ENCODE measurements at places on chromosomes 1 and 21.

- no peak for DNase-seq
Measured at GRCh38 chr1:84096176-84096575, 47.9 kb upstream of the PRKACB start.

GRCh38 chr1:222995620-222996309 is 147.3 kb downstream of the TLR5 start:
- DNase-seq: no peak

DNA sequence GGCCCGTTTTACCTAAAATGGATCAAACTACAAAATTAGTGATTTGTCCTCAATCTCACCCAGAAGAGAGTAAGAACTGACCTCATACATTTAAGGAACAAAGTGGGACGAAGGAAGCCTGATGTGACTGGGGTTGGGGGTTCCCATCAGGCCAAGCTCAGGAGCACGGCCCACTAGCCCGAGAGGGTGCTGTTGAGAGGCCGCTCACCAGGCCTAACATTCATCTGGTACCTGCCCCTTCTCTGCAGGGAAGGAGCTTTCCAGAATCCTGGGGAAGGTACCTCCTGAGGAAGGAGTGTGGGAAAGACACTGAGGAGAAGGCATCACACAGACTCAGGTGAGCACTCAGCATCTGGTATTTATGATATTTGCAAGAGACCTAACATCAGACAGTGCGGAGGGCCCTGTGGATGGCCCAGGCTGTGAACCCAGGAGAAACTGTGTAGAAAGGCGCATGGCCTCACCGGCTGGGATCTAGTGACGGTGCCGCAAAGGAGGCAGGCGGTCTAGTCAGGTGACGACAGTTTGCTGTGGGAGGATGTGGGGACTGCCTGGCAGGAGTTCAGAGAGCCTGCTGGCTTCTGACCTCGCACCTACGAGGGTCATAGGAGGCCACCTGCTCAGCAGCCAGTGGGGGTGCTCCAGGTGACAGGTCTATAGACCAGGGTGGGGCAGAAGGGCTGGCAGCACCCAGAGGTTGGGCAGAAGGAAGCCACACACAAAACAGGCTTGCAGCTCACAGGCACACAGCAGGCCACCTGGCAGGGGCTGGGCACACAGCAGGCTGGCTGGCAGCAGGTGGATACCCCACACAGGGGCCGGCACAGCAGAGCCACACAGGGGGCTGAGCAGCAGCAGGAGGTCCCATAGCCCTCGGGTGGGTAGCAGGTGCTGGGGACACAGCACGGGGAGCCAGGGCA is 543 bp downstream of the KRTAP12-4 start:
- no peak for DNase-seq

GRCh38 chr1:94799206-94799605 is 21.0 kb upstream of the SLC44A3 start:
- DNase-seq: no peak

DNA sequence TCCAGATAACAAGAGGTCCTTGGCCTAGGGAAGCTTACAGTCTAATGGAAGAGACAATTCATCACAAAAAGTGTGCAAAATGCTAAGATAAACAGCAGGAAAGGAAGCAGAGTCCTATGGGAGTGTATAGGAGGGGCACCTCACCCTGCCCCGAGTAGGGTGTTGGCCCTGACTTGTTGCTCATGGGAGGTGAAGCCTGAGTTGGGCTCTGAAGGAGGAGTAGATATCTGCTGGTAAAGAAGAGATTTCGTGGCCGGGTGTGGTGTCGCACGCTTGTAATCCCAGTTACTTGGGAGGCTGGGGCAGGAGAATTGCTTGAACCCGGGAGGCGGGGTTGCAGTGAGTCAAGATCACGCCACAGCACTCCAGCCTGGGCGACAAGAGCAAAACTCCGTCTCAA is 18.6 kb upstream of the GPR37L1 start:
- DNase-seq: no peak

DNA sequence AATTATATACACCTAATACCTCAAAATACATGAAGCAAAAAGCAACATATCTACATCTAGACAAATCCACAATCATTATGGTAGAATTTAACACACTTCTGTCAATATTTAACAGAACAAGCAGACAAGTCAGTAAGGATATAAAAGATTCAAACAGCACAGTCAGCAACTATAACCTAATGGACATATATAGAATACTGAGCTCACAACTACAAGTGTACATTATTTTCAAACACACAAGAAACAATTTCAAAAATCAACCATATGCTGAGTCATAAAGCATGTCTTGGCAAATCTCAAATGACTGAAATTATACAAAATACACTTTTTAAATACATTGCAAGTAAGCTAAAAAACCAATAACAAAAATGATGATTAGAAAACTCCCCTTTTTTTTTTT is 178.0 kb downstream of the TOMM20 start:
- no peak for DNase-seq

GRCh38 chr21:35249636-35250035 is 200.5 kb upstream of the RUNX1 start:
- no peak for DNase-seq

DNA sequence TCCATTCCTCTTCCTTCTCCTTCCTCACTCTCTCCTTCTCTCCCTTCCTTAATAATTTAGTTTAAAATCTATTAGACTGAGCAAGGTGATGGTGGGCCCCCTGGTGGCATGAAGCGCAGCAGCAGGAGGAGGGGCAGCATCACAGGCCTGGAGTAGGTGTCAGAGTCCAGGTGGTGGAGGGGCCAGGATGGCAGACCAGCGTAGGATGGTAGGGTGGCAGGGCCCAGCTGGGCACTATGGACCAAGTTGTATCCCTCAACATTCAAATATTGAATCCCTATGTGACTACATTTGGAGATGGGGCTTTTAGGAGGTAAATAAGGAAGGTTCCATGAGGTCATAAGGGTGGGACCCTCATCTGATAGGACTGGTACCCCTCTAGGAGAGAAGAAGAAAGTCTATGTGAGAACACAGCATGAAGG is 61.0 kb downstream of the WDR4 start:
- peak; percentile 58 for DNase-seq

DNA sequence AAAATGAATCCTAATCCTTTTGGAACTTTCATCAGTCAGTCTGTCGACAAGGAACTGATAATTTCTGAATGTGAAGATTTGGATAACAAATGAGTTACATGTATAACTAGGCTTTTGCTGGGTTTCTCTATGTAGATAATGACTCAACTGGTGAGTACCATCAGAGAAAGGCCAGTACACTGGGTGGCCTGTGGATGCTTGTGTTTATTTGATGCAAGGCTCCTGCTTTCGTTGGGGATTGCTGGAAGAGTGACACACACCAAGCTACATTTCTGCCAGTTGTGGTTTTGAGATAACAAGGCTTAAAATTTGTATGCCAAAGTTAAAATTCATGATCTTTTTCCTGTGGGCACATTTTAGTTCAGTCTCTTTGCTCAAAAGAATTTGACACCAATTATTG is 115.7 kb upstream of the UBE2U start:
- no peak for DNase-seq

DNA sequence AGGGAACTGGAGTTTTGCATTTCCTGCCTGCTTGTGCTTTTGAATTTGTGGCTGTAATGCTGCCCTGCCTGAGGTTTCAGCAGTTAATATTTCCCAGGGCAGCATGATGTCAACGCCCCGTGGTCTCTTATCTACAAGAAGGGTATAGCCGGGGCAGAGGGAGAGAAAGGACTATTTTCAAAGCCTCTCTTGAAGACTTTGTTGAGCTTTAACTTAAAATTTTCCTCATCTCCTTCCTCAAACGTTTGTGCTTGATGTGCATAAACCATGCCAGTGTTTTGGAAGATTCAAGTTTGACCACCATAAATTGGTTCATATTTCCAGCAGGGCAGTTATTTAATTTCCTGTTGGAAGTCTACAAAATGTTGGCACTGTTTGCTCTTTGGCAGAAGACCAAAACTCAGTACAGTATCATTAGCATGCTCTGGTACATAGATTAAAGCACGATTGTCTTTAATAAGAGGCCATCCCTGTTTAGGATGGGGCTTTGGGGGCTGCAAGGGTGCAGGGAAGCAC is 43.4 kb downstream of the ROR1 start:
- no peak for DNase-seq

GRCh38 chr1:152535774-152536173 is 21.5 kb downstream of the CRCT1 start:
- no peak for DNase-seq

- no peak for DNase-seq
Measured at GRCh38 chr1:193516755-193517388, 330.5 kb upstream of the B3GALT2 start.

DNA sequence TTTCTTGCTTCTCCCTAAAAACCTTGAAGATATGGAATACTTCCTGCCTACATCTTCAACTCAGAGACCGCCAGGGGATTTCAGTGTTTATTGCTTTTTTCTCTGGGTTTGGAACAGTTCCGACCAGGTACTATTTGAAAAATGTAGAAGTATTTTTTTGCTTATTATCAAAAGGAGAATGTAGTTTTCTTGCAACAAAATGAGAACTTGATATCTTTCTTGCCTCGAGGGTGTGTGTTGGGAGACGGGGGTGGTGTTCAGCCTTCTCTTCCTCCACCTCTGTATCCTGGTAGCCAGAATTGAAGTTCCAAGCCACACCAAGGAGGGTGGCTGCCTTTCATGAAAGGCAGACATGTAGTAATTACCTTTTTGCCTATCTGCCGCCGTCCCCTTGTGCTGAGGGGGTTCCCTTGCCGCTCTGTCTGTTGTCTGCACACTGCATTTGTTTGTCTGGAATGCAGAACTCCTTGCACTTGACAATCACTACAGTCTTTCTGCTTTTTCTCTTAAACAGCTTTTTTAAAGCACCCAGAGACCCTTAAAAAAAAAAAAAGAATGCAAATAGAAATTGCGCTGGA is 212.1 kb downstream of the PBX1 start:
- DNase-seq: no peak

GRCh38 chr1:47711848-47712492 is 274.1 kb downstream of the FOXD2 start:
- no peak for DNase-seq

DNA sequence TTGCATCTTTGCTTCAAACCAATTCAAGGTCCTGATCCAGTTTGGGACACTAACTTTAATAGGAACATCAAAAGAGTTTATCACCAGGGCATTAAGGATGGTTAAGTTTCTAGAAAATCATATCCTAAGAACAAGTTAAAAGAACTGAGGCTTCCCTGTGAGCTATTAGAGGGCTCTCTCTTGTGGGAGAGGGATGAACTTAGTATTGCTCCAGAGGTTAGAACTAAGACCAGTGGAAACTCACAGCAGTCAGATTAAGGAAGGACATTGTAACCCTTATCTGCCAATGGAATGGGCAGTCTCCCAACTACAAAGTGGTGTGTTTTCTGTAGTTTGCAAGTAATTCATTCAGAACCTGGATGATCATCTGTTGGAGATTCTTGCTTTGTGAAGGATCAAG is 36.8 kb downstream of the UBE2U start:
- DNase-seq: no peak

GRCh38 chr1:243756529-243756928 is 93.5 kb downstream of the AKT3 start:
- no peak for DNase-seq

GRCh38 chr1:225872075-225872430 is 10.1 kb downstream of the TMEM63A start:
- no peak for DNase-seq

DNA sequence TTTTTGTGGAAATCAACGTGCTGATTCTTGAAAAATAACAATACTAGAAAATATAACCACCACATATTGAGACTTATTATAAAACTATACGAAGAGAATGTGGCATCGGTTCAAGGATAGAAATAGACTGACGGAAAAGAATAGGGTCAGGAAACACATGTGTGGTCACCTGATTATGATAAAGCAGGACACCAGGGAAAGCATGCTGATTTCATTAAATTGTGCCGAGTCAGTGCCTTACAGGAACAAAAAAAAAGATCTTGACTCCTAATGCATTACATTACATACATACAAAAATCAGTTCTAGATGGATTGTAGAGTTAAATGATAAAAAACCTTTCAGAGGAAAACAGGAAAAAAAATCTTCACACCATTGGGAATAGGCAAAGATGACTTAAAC is 43.5 kb upstream of the SERPINC1 start:
- DNase-seq: no peak

DNA sequence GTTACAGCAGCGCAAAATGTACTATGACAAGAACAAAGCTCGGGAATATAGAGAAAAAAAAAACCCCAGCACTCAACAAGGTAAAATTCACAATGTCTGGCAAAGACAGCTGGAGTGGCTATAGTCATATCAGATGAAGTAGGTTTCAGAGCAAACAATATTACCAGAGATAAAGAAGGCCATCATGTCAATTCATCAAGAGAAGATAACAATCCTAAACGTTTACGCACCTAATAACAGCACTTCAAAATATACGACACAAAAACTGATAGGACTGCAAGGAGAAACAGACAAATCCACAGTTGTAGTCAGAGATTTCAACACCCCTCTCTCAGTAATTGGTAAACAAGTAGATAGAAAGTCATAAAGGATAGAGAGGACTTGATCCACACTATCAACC is 455.2 kb downstream of the PTPRU start:
- no peak for DNase-seq

GRCh38 chr21:28473530-28474220 is 519.0 kb downstream of the LTN1 start:
- DNase-seq: peak; percentile 54

DNA sequence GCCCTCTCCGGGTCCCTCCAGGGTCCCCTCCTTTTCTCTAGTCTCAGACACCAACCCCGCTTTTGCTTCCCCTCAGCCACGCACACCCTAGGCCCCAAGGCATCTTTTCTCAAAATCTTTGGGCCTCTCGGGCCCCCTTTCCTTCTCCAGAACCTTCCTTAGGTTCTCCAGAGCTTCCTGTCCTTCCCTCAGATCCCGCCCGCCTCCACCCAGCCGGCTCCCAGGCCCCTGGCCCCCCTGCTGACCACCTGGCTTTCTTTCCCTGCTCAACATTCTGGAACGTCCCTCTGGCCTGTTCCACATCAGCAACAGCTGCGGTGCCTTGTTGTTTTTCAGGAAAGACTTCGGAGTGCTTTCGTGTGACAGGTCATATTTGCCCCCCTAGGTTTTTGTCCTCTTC is 1.2 kb downstream of the ZDHHC18 start:
- no peak for DNase-seq

- peak; percentile 31 for DNase-seq
Measured at GRCh38 chr21:39313042-39313570, 326 bp downstream of the BRWD1 start.

DNA sequence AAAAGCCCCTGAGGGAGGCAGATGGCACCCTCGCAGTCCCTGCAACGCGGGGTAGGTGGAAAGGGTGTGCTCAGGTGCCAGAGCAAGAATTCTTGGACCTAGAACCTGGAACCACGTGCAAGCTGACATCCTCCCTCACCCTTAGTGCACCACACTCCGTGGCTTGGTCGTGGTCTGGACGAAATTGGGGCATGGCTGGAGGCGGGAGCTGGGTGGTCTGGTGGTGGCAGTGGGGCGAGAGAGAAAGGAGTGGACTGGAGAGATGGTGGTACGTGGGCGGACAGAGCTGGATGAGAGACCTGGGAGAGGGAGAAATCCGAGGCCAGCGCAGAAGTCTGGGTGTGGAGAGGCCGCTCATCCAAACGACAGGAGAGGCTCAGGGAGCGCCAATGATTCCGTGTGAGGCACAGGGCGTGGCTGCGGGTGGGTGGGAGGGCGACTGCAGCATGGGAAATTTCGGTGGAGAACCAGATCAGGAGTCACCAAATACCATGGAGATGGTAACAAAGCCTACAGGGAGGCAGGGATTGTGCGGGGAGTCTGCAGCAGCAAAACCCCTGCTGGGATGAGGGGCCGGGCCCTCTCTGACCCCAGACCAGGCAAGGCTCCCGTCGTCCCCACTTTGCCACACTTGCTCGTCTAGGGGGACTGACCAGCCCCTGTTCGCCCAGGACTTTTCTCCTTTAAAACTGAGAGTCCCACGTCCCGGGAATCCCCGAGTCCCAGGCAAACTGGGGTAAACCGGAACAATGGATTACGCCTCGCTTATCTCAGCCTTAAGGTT is 31.9 kb downstream of the CDCP2 start:
- DNase-seq: no peak

- no peak for DNase-seq
Measured at GRCh38 chr1:15639931-15640330, 22.7 kb downstream of the DDI2 start.
